ENCODE measurements at places on chromosomes 13 and 19.

DNA sequence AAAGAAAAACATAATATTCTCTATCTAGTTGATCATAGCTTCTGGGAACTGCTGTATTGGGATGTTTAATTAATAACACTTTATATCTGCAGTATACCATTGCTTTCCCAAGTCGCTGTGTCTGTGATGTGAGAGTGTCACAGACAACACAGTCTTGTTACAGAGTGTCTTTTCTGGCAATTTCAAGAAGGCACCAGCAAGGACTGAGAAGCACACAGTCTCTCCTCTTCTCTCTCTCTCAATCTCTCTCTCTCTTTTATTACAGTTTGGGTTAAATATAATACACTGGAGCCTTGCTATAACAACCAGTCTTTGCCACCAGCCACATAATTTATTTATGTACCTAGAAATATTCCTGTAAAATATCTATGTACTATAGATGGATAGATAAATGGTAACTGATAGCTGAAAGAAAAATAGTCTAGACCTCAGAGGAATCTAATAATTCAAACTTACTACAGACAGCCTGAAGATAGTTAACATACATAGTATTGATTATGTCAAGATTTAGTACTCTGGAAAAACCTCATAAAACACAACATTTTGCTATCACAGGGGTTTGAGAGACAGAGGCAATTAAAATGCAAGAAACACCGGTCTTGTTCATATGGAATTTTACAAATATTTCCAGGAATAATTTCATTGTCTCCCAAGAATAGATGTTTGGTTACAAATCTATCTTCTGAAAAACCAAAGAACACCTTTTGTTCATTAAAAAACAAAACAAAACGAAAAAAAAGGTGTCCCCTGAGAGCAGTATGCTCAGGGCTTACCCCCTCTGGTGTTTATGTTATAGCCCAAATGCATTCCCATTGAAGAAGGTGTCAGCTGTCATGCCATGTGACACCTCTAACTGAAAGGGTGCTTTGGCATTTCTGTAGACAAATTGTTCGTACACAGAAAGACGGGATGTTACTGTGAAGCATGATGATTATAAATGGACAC is 507.8 kb downstream of the TBC1D4 start:
- DNase-seq, result no peak

- DNase-seq, result no peak
Observed at GRCh38 chr13:36275190-36276002, 22.2 kb downstream of the CCDC169 start.

GRCh38 chr13:45255247-45255987 is 54.6 kb upstream of the KCTD4 start:
- no peak for DNase-seq

GRCh38 chr19:9058905-9059667 is 27.8 kb upstream of the OR1M1 start:
- DNase-seq, result no peak

DNA sequence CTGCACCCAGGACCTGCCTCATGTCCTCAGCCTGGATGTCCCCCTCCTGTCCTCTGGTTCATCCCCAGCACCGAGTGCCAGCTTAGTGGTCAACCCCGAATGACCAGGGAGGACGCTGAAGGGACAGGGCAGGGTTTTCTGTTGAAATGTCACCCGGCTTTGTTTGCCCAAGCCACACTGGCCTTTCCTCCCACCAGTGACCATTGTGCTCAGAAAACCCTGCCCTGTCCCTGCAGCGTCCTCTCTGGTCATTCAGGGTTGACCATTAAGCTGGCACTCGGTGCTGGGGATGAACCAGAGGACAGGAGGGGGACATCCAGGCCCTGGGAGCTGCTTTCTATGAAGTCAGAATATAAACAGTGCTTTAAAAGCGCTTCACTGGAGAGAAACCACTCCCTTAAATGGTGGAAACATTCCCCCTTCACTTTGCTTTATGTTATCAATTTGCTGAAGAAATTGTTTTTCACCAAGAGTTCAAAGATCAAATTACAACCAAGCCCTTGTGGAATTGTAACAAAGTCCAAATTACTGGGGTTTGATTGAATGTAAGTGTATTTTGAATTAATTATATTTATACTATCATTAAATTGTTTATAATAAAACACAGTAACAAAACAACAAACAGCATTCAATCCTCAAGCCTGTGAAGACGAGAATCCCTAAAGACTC is 21.4 kb downstream of the CARS2 start:
- no peak for DNase-seq

GRCh38 chr13:97953376-97953970 is at the start of gene IPO5:
TSS of gene IPO5 (plus strand) at chr13:97953675. CDS start at chr13:97976697, 23,022 bp downstream.
- no peak for DNase-seq

GRCh38 chr13:29509999-29510589 is 85.4 kb downstream of the SLC7A1 start:
- DNase-seq, result no peak

GRCh38 chr13:113046883-113047244 is 58.7 kb upstream of the F7 start:
- no peak for DNase-seq

- DNase-seq, result peak; percentile 25
Observed at GRCh38 chr13:79194272-79194671, 211.8 kb downstream of the RBM26 start.

DNA sequence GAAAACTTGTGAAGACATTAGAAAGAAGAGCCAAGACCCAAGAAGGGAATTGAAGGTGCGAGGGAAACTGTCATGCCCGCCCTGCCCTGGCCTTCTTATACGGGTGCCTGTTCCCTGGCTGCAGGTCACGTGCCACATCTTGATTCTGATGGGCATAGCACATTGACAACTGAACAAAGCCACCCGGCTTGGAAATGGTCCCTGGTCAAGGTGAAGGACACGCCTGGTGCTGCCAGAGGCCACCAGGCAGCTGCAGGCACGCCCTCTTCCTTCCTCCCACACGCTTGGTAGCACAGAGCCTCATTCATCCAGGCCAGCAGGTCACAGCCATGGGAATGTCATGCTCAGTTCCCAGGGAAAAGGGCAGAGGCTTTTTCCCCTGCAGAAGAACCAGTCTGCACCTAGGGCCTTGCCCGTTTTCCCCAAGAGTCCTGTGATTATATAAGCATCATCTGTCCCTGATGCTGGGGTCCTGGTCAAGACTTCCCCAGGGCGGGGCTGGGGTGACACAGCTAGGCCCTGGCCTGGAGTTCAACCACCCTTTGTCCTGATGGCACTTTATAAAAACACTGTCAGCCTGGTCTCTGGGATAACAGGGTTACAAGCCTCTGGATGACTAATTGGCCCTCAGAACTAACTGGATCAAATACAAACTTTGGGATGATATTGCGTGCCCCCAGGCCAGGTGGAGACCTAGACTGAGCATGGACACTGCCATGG is 56.0 kb downstream of the CDADC1 start:
- DNase-seq, result no peak

DNA sequence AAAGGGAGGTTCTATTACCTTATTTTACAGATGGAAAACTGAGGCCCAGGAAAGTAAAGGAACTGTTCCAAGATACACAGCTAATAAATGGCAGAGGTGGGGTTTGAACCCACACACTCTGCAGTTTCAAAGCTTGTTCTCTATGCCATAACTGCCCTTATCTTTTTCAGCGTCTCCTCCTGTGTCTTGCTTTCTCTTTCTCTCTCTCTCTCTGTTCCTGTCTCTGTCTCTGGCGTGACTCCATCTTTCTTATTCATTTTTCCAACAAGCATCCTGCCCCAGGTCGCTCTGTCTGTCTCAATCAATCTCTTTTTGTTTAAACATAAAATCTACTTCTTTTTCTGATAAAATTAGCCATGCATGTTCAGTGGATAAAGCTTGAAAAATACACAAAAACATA is 3.2 kb upstream of the IFNL4 start:
- DNase-seq, result no peak

- DNase-seq, result no peak
Observed at GRCh38 chr19:17086120-17086519, 10.5 kb downstream of the MYO9B start.

DNA sequence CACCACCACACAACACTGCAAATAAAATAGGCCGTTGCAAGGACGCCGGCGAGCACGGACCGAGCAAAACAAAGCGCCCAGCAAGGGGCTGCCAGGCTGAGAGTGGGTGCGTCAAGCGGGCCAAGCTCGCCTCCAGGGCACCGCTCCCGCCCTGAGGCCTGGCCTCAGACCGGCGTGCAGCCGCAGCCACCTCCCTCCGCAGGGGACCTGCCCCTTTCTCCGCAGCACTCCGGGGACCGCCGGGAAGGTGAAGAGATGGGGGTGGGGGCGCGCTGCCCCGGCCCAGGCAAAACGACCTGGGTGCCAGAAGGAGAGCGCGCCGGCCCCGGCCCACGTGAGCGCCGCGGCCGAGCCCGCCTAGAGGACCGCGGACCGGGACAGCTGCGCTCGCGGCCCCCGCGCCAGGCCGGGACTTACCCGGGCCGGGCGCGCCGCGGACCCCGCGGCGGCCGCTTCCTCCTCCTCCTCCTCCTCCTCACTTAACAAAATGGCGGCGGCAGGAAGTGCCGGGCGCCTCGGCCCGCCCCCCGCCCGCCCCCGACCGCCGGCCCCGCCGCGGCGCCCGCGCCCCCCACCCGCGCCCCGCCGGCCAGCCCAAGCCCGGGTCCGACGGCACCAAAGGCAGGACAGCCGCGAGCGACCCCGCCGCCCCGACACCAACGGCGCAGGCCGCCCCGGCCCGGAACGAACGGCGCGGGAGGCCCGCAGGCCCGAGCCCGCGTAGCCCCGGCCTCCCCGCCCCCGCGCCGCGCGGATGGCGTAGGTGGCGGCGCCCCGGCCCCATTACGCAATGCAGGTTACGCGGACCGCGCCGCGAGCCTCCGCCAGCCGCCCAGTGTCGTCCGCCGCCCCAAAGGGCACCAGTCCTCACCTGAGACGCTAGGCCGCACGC is 674 bp downstream of the BRD4 start:
- peak; percentile 70 for DNase-seq

DNA sequence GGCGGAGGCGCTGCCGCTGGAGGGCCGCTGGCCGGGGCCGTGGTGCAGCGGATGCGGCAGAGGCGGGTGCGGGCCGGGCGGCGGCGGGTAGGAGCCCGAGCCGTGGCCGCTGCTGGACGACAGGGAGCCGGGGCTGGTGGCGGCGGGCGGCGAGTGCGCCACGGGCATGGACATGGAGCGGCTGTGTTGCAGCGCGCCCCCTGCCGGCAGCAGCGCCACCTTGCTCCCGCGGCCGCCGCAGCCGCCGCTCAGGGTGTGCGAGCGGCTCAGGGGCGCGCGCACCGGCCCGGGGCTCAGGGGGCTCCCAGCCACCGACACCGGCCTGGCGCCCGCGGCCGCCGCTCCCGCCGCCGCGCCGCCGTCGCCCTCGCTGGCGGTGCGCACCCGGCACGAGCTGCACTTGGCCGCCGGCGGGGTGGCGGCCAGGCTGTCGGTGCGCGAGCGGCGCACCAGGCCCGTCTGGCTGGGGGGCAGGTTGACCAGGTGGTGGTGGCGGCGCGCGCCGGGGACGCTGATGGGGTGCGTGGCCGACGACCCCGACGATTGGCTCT is 1.7 kb downstream of the IRS2 start:
- DNase-seq, result peak; percentile 76

GRCh38 chr13:47146136-47146535 is 249.3 kb upstream of the HTR2A start:
- DNase-seq, result no peak

DNA sequence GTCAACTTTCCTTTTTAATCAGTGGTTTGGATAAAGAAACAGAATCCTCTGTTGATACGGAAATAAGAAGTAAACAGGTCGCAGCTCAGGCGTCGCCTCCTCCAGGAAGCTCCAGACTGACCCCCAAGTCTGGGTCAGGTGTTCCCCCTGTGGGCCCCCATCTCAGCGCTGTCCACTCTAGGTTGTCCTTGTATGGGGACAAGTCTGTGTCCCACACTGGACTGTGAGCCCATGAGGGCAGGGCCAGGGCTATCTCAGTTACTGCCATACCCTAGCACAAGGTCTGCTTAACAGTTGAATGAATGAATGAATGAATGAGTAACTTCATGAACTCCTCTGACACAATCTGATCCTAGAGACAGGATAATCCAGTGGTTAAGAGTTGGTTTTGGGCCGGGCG is 7.5 kb downstream of the CLASRP start:
- no peak for DNase-seq

- no peak for DNase-seq
Observed at GRCh38 chr19:53538378-53539109, 599 bp downstream of the ZNF331 start.

- no peak for DNase-seq
Observed at GRCh38 chr19:12946731-12947496, 1.3 kb downstream of the RAD23A start.

GRCh38 chr13:48636550-48636949 is 17.2 kb upstream of the CYSLTR2 start:
- no peak for DNase-seq

DNA sequence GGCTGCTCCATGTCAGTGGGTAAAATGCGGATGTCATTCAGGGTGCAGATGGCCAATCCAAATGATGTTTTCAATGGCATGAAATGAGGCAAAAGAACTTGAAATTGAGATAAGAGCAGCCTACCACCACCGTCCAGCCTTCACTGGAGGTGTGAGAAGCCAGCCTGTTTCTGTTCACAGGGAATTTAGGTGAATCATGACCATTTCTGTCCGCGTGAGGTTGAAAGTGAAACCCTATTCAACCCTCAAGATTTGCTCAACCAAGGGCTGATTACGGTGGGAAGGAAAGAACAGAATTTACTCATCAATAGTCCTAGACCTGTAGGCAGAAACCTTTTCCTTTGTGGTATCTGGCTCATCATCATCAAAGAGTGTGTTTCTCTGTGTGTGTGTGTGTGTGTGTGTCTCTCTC is 370.7 kb downstream of the COG6 start:
- peak; percentile 49 for DNase-seq

DNA sequence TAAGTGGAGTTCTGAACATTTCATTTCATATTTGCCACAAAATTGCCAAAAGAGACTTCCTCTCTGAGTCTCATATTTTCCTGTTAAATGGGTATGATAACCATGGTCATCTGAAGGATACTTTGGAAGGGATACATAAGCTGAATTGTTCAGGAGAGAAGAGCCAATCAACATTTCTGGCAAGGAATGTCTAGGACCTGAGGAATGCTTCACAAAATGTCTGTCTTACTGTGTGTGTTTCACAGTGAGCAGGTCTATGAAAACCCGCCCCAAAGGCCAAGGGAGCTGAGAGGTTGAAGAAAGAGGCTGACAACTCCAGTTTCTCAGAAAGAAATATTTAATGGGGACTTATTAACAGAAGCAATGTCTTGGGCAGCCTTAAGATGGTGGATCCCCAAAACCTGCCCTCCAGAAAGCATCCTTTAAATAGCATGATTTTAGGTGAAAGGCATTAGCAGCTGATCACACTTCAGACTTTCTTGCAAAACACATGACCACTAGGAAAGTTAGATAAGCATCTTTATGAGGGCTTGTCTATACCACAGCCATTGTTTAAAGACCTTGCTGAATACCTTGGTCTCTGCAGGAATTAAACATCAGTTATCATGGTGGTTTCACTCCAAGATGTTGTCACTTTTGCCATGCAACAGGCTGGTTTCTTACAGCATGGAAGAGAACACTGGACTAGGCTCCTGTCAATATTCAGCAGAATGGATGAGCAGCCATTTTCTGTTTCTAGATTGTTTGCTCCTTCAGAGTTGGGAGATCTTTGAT is 78.9 kb downstream of the TNFSF11 start:
- DNase-seq, result no peak

DNA sequence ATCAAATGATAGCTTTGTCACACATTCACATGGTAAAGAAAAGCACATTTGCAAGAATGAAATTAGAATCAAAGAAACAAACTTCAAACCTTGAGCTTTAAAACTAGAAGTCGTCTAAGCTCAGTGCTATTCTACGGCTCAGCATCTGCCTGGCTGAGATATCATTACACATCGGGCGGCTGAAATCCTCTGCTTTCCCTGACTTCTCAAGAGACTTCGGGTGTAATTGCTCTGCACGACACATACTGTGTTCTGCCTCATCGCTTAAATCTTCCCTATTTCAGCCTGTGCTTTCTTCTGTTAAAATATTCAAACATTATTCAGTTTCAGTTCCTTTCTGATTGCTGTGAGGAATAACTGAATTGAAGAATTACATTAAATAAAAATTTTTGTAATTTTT is 265.3 kb downstream of the NALCN start:
- DNase-seq, result no peak

Measured in activated naive CD4-positive, alpha-beta T cell treated with anti-CD3 and anti-CD28 coated beads, Interleukin-2, amount 50 U/mL, for 16 hours (primary cell).